MCF 10A (cell line): ENCODE measurements at places on chromosomes 16 and 17. TPM values are rescaled to one million over a fixed set of nuclear protein-coding genes. Genes with fewer than 3 reads are reported as not detected.

The TBC1D3K gene
- not detected in 2 replicates for total RNA-seq

The UMOD gene
- not detected in 2 replicates for total RNA-seq

The TP53TG3B gene
- total RNA-seq, result not detected in 2 replicates

DNA sequence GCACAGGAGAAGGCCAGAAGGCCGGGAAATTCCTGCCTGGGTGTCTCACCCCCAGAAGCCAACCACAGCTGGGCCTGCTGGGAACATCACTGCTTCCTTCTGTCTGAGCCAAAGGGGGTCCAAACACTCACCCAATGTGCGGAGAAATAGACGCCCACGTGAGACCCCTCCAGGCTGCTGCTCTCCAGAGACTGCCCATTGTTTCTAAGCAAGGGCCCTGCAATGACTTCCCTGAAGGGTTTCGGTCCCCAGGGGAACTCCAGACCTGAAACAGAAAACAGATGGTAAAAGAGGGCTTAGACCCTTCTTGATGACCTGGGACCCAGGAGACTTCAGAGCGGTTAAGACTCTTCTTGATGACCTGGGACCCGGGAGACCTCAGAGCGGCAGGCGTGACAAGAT is 41.3 kb downstream of the MRM3 start:
- no peaks in the 10 kb centered on the region for H3K27me3 ChIP-seq
- no peak overlapping the region for H3K27ac ChIP-seq
- DNase-seq, result no peak
- no peaks in the 10 kb centered on the region for H3K4me1 ChIP-seq
- H3K4me3 ChIP-seq, result no peak overlapping the region

GRCh38 chr16:47175152-47175551 is 31.4 kb upstream of the NETO2 start:
- H3K4me1 ChIP-seq, result no peaks in the 10 kb centered on the region
- H3K27me3 ChIP-seq, result no peaks in the 10 kb centered on the region

- DNase-seq, result no peak
- no peak overlapping the region for H3K27ac ChIP-seq
- H3K4me1 ChIP-seq, result peaks cover 62% of the 10 kb centered on the region
- peaks cover 30% of the 10 kb centered on the region for H3K36me3 ChIP-seq
Measured at GRCh38 chr17:72506773-72507172, 386.0 kb downstream of the SOX9 start.
